Hematopoietic multipotent progenitor cell (in vitro differentiated cells): ENCODE measurements at places on chromosomes 2 and 18. TPM values are rescaled to one million over a fixed set of nuclear protein-coding genes. Genes with fewer than 3 reads are reported as not detected.

DNA sequence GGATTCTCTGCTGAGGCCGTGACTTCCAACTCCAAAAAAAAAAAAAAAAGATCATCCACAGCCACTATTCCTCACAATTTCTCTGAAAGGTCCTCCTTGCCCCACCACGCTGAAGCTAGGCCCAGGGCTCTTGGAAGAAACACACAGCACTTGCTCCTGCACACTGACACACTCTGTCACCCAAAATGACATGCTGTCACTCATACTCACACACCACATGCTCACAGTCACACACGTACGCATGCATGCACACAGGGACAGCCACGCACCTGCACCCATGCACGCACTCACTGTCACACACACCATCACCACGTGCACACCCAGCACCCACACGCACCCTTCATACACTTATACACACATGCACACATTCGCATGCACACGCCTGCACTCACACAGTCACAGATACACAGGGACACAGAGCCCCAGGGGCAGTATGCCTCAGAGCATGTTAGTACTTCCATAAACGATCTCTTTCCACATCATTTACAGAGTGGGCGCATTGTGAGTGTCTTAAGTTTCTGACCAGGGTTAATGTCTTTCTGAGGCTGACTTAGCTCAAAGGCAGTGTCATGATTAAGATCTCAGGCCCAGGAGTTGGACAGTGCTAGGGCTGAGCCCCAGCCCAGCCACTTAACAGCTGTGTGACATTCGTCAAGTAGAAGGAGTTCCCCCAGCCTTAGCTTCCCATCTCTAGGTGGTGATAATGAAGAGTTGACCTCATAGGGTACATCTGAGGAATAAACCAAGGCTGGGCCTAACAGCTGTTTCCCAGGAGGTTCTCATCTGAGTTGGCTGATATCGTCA is 93.4 kb downstream of the GLI2 start:
- no peak for DNase-seq

- DNase-seq: no peak
Measured at GRCh38 chr2:59947917-59948541, 605.4 kb downstream of the BCL11A start.

DNA sequence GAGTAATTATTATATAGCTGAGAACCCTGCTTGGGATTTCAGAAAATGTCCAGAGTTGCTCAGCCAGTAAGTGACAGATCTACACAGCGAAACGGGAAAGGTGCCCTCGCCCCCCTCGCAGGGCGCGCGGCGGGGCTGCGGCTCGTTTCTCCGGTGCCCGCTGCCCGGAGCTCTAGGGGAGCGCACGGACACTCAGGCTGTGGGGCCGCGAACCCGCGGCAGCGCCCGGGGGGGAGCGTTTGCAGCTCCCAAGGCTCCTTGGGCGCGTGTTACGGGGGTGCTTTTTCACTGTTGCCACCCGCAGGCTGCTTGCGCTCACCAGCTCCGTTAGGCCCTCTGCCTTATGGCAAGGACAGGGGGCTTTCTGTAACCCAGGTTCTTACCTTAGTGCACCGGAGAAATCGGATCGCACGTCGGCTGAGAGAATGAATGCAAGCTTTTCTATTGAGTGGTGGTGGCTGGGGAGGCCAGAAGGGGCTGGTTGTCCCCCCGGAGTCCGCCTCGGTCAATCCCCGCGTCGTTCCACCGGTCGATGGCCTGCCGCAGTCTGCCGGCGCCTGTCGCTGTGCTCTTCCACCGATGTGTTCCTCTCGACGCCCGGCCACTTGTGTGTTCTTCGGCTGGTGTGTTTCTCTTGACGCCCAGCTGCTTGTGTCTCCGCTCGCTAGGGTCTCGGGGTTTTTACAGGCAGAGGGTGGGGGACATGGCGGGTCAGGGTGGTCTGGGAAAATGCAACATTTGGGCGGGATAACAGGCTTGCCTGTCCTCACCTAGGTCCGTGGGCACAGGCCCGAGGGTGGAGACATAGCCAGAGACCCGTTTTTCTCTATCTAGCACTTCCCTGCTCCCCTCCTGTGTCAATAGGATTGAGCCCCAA is 758.8 kb upstream of the DDX18 start:
- DNase-seq: no peak

DNA sequence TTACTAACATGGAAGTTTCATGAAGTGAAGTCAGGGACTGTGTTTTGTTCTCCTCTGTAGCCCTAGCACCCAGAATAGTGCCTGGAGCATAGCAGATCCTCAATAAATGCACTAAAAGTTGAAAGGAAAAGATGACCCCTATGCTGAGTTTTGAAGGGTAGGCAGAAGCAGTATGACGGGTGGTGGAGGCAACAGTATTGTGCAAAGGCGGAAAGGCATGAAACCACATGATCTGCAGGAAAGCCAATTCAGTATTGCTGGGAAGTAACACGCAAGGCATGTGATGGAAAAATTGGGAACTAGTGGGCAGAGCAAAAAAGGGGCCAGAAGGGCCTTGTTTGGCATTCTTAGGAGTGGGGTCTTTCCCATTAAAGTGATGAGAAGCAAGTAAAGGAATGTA is 23.1 kb downstream of the DTNB start:
- no peak for DNase-seq

GRCh38 chr2:231099918-231100317 is 24.9 kb downstream of the HTR2B start:
- DNase-seq: no peak

- peak; percentile 17 for DNase-seq
Measured at GRCh38 chr2:94997981-94998930, 27.3 kb upstream of the MAL start.

- DNase-seq: no peak
Measured at GRCh38 chr2:101300164-101300563, 8.3 kb downstream of the RNF149 start.

DNA sequence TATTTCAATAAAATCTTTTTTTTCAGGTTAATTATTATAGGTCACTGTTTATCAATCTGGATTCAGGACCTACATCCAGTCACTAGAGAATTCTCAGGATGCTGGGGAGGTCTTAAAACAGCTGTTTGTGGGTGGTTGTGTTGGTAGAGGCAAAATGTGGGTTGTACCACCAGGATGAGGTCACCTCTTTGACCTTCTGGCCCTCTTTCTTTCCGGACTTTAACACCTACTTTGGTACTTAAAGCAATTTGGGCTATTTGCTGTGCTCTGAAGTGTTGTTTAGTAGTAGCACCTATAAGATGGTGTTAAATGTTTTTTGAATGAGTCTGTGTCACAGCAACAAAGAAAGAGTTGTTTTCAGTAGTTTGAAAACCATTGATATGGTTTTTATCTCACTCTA is 14.6 kb downstream of the EML4 start:
- DNase-seq: no peak

- no peak for DNase-seq
Measured at GRCh38 chr18:37565977-37566478, 430 bp upstream of the CELF4 start.

DNA sequence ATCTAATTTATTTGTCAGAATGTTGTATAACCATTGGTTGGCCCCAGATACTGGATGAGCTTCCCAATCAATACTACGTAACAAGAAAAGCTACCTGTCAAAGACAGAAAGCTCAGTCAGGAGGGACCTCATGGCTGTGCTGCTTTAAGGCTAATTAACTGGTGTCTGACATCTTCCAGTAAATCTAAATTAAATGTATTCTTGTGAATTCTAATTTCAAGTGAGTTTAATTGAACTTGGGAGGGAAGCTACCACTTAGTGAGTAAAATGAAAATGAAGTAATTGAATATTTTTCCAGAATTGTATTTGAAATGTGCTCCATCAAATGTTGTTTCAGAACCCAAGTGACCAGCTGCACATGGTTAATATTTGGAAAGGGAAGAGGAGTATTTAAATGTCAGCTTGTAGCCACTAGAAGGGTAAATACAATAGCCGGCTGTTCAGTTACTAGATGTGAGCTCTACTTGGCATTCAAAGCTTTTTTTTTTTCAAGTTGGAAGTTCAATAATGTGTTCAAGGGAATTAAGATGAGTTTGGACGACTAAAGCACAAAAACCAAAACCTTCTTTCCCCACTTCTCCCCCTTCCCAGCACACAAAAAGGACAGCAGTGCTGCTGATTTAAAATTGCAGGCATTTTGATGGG is 62.0 kb downstream of the GPR39 start:
- DNase-seq: no peak

The RAX gene
- total RNA-seq: not detected

The SEPTIN2 gene
- total RNA-seq: 138 TPM

The BMP10 gene
- under 0.01 TPM for total RNA-seq
